ENCODE measurements at places on chromosomes 11 and 22.

GRCh38 chr11:12631651-12632050, 42.6 kb upstream of the TEAD1 start:
- DNase-seq = no peak

GRCh38 chr22:32564170-32565001, 89.8 kb downstream of the FBXO7 start:
- no peak for DNase-seq

- DNase-seq = no peak
Measured at GRCh38 chr11:531919-532526, 3.4 kb downstream of the HRAS start.

GRCh38 chr11:84419616-84420015, 1133.4 kb upstream of the CCDC90B start:
- no peak for DNase-seq

DNA sequence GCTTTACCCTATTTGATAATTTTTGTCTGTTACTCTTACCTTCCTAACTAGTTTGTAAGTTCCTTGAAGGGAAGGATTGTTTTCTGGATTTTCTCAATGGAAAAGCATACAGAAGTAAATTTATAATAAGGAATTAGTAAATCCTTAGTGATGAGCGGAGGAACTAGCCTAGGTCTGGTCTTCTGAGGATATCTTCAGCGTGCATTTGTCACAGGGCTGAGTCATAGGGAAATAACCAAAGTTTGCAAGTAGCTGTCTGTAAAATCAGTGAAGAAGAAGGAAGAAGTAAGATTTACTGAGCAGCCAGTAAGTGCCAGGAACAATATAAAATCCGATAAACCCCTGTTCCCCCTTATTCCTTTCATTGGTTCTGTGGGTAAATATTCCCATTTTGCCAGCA, 162.7 kb upstream of the SORL1-AS1 start:
- DNase-seq = no peak

DNA sequence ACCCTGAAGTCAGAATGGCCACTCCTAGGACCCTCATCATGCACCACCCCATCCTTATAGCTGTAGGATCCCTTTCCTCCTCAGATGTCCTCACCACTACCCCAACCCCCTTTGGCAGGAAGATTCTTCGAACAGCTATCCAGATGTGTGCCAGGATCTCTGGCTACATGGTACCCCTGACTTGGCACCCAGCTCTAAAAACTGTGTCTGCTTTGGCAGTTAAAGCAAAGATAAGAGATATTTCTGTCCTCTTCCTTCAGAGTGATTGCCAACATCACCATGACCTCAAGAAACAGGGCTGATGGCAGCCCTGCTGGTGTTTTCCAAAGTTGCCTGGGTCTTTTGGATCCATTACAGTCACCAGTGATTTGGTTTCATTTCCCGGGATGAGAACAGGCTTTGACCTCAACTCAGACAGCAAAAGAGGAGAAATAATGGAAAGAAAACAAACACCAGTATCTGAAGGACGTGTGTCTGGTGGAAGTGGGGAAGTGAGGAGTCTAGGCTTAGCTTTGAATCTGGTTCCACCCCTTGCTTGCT, 4.3 kb upstream of the NRIP3 start:
- DNase-seq = no peak

DNA sequence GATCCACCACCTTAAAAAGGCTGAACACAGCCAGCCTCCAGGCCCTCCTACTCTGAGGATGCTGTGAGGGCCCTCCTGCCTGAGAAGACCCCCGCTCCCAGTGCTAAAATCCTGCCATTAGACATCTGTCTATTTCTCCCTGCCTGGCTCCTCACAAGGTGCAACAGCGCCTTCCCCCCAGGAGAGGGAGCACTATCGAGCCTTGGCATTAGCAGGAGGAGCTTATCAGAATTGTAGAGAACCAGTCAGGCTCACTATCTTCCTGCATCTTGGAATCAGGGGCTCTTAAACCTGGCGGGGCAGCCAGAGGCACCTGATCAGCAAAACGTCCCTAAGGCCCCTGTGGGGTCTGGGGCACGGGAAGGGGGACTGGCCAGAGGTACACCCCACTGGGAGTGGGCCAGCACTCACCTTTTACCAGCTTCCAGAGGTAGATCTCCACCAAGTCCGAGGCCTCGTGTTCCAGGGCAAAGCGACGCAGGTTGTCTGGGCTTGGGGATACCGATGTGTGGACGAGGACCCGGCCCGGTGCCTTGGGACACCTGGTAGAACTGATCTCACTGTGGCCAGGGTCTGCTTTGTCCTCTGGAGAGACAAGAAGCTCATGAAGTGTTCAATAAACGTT, 28.7 kb downstream of the CHRDL2 start:
- peak; percentile 18 for DNase-seq

Measured in activated effector memory CD4-positive, alpha-beta T cell treated with Interleukin-2 at 50 U/mL for 16 hours (primary cell).